Esophagus squamous epithelium (tissue), 5 donors: ENCODE measurements at places on chromosomes 7 and 10.

DNA sequence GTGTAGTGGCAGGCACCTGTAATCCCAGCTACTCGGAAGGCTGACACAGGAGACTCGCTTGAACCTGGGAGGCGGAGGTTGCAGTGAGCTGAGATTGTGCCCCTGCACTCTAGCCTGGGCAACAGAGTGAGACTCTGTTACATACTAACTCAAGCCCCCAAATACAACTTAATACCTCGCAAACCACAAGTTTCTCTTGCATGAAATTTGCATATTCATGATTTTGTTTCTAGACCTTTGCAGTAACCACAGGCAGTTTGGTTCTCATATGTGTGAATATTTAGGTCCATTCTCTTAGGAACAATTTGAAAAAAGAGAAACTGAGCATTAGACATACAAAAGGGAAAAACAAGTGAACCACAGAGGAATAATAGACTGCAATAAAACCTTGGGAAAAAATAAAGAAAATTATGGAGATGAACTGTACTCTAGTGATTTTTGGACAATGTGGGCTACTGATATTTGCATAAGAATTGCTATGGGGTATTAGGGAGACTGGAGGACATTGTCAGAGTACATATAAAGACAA is 77.0 kb downstream of the ZNF277 start:
- DNase-seq: no peak

DNA sequence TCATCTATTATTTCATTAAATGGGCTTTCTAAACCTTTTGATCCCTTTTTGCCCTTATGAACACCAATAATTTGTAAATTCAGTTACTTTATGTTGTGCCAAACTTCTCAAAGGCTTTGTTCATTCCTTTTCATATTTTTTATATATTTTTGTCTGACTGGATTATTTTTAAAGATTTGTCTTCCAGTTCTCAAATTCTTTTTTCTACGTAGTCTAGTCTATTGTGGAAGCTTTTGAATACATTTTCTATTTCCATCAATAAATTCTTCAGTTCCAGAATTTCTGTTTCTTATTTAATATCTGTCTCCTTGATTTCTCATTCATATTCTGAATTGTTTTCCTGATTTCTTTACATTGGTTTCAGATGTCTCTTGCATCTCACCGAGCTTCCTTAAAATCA is 108.2 kb downstream of the CTNNA3 start:
- DNase-seq: no peak

GRCh38 chr10:116926426-116926825 is 77.1 kb downstream of the ENO4 start:
- no peak for DNase-seq

DNA sequence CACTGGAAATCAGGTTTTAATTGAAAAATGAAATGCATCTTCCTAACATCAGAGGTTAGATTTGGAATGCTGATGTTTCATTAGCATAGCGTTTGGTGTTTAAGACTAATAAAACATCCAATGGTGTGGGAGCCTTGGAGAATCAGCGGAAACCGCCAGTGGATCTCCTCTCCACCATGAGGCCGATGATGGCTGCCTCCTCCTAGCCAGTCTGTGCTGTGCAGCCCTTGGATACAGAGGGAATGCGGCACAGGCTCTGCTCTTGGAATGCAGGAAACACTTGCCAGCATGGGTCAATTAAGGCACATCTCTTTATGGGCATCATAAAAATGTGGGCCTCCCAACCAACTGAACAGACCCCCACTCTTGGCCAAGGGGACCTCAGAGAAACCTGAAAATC is 259.9 kb downstream of the GLRX3 start:
- DNase-seq: no peak

DNA sequence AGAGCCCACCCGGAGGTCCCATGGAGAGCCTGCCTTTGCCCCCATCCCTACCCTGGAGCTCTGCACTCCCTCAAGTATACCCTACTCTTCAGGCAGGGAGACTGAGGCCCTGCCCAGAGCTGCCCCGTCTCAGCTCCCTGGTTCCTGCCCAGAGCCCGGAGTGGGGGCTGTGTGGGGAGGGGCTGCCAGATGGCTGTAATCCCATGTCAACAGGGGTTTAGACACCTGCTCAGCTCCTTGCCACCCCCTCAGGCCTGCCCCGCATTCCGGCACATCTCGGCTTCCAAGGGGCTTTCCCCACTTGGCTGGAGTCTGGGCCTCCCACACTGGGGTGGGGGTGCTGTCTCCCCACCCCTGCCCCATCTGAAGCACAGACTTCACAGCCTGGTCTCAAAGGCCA is 20.9 kb upstream of the LFNG start:
- no peak for DNase-seq

GRCh38 chr10:133235265-133235855 is 2.3 kb upstream of the VENTX start:
- no peak for DNase-seq

DNA sequence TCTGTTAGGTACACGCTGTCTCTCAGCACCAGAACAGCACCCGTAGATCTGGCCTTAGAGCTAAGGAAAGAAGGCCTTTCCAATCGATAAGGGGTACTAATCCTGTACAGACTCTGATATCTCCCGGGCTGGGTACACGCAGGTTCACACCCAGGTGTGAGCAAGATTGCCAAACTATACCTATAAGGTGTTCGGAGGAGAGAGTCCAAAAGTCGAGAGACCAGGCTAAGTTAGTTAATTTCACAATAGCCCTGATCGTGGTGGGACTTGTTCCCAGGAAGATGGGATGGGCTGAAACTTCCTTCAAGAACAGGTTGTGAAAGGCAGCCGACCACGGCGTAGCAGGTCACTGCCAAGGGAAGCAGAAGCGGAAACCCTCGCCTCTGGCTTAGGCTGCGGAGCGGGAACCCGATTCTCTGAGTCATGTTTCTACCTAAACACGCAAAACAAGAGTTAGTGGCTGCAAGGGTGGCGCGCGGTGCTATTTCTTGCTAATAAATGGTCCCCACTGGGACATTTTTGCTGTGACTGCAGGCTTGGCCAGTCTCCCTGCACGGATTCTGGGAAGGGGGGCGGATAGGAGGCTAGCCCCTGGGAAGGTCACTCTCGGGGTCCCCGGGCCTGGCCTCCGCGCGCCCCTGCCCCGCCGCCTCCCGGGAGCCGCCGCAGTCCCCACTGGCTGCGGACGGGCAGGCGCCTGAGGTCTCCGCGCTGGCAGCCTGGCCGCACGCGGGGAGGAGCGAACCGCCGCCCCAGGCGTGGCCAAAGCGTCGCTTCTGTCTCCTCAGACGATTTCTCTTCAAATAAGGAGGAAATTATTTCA is 75.4 kb upstream of the PDSS1 start:
- peak; percentile 6 for DNase-seq

DNA sequence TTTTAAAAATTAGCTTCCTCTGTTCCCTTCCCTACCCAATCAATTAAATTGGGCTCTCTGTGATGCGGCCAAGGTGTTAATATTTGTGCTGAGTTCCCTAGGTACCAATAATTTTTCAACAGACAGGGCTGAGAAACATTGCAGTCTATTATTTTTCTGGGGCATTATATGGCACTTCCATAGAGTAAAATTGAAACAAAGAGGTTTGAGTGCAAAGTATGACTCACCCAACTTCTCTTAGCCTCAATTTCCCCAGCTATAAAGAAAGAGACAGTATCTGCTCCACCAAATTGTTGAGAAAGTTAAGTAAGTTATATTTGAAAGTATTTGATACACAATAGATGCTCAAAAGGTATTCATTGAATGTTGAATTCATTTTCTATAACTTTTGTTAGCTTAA is 74.9 kb downstream of the TES start:
- DNase-seq: no peak

DNA sequence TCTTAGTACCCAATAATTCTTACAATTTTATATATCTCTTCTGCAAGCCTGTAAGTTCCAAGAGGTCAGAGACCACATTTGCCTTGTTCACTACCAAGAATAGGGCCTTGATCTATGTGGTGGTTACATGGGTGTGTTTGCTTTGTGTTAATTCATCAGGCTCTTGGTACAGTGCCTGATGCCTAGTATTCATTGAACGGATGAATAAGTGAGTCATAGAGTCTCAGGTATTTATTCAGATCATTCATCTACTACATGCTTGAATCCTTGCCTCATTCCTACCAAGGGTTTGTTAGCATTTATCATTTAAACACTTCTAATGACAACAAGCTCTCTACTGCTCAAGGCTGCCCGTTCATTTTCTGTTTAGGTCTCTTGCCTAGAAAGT is 11.3 kb upstream of the SGPL1 start:
- no peak for DNase-seq

GRCh38 chr10:10878963-10879362 is 138.7 kb upstream of the CELF2 start:
- no peak for DNase-seq

GRCh38 chr10:43221419-43222209 is 45.3 kb downstream of the RASGEF1A start:
- no peak for DNase-seq

GRCh38 chr10:129467359-129468064 is 471 bp downstream of the MGMT start:
- no peak for DNase-seq

DNA sequence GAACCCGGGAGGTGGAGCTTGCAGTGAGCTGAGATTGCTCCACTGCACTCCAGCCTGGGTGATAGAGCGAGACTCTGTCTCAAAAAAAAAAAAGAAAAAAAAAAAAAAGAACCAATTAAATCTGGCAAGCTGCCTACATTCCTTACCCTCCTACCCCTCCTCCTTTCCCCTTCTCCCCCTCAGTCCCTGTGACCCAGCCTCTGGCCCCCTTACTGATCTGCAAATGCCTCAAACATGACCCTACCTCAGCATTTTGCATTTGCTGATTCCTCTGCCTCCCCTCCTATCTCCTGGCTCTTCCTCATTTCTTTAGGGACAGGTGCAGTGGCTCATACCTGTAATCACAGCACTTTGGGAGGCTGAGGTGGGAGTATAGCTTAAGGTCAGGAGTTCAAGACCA is 19.3 kb downstream of the CDHR3 start:
- no peak for DNase-seq

DNA sequence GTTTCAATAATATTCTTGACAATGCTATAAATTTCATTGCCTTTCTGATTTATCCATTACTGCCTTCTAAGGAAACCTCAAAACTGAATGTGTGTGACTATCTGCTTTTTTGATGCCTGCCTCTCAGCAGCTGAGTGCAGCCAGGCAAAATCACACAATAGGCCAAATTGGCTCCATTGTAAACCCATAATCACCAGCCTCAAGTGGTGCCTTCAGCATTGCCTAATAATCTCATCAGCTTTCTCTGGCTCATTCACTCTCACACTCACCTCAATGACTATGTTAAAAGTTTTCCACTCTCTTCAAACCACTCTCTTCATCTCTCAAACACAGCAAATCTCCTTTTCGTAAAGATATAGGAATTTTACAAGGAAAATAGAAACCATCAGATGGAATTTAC is 182.5 kb upstream of the COL1A2 start:
- no peak for DNase-seq

- no peak for DNase-seq
Measured at GRCh38 chr7:122136639-122137245, 7.3 kb downstream of the AASS start.

GRCh38 chr10:66591865-66592264 is 334.0 kb upstream of the LRRTM3 start:
- no peak for DNase-seq

DNA sequence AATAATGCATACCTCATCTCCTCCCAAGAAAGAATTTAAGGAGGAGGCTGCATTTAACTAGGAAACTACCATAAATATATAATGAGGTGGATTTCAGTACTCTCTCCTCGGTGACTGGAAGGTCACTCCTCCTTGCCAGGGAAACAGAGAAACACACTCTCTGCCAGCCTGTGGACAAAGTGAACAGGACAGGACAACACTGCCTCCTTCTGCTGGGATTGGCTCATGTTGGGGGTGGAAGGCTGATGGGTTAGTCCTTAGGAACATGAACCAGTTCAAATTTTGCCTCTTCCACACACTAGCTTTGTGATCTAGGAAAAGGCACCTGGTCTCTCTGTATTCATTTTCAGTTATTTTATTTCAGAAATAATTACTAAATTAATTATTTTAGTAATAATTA is 50.6 kb upstream of the STEAP4 start:
- DNase-seq: no peak

GRCh38 chr7:91569728-91570457 is 305.7 kb downstream of the FZD1 start:
- no peak for DNase-seq

DNA sequence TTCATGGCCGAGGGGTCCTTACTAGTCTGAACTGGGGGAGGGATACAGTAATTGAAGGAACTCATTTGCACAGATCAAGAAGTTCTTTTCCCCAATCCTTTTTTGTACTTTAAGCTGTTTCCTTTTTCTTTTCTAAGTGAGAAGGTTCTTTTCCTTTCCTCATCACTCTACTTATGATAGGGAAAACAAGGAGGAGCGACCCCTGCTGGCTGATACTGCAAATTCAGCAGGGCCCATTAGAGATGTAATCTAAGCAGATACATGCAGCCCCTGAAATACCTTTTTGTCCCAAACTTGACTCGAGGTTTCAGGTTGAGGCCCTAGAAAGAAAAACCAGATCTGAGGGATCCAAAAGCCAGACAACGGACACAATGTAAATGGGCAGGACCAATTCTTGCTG is 305.5 kb downstream of the DNAJB9 start:
- no peak for DNase-seq

DNA sequence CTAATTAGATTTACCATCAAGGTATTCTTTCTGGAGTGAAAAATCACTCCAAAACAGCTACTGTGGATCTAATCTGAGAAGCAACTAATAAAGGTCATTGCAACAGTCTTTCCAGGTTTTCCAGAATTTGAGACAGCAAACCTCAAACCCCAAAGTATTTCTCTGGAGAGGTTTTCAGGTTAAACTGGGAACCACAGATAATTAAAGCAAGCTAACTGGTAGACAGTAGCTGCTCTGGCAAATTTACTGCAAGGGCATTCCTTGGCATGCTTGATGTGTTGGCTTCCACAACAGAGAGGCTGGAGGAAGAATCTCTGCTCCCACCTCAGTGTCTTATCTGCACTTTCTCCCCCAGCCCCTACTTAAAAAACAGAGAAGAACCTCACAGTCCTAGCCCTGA is 140.0 kb upstream of the NRBF2 start:
- DNase-seq: no peak

DNA sequence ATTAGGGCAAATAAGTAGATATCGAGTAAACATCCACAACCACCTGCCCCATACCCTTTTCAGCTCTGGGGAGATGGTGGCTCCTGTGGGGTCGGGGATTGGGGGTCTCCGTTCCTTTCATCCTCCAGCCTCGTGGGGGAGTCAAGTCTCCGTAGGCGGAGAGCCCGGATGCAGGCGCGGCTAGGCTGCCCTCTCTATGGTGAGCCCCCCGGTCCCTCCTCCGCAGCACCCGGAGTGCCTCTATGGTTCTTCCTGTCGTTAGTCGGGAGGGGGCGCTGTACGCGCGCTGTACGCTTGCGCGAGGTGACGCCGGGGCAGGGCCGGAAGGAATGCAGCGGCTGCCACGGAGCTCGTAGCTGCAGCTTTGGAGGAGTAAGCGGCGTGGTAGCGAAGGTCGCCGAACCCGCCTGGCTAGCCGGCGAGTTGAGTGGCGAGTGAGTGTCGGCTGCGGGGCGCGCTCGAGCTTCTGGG is 14.8 kb upstream of the MMD2 start:
- DNase-seq: peak; percentile 32

DNA sequence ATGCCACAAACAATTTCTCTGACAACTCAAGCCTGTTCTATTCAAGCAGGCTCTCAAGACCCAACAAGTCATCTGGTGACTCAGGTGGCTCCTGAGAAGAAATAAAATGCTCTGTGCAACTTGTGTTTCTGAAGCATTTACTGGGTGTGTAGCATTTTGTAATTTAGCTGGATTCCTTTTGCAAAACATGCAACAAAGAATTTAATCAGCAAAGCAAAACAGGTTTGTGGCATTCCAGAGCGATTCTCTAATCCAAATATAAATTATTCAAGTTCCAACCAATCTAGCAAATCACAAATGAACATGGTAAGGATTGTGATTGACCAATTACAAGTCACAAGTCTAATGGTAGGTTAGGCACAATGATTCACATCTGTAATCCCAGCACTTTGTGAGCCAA is 39.8 kb upstream of the C10orf67 start:
- no peak for DNase-seq
